ENCODE measurements at places on chromosomes 16 and 17.
A peak's percentile ranks its signal among the peaks of the same experiment; 100 is the strongest.

- no peaks in the 10 kb centered on the region for H3K36me3 ChIP-seq
- no peak overlapping the region for H3K27ac ChIP-seq
- no peak for DNase-seq
Measured at GRCh38 chr16:55499951-55500529, 8.8 kb upstream of the LPCAT2 start.

DNA sequence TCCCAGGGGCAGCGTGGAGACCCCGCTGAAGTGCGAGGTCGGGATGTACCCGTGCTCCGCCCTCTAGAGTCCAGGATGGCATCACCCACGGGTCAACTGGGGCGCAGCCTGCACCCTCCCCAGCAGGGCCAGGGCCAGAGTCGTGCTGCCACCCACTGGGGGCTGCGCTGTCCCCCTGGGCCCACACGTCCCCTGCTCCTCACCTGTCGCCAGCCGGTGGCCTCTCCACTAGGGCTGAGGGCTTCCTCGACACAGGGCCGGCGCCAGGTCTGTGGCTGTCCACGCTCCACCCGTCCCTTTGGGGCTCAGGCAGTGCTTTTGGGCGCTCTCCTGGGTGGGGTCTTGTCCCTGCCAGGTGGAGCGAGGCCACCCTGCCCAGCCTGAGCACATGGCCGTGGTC lies 11.6 kb upstream of the PRR35 start:
- H3K27me3 ChIP-seq, result no peaks in the 10 kb centered on the region
- no peak for DNase-seq
- no peak overlapping the region for H3K27ac ChIP-seq
- peaks cover 5% of the 10 kb centered on the region for H3K36me3 ChIP-seq

GRCh38 chr16:57271867-57272495 lies 12.5 kb downstream of the PLLP start:
- H3K4me1 ChIP-seq, result peaks cover 100% of the 10 kb centered on the region
- peaks cover 3% of the 10 kb centered on the region for H3K36me3 ChIP-seq
- no peaks in the 10 kb centered on the region for H3K27me3 ChIP-seq
- no peak for DNase-seq

DNA sequence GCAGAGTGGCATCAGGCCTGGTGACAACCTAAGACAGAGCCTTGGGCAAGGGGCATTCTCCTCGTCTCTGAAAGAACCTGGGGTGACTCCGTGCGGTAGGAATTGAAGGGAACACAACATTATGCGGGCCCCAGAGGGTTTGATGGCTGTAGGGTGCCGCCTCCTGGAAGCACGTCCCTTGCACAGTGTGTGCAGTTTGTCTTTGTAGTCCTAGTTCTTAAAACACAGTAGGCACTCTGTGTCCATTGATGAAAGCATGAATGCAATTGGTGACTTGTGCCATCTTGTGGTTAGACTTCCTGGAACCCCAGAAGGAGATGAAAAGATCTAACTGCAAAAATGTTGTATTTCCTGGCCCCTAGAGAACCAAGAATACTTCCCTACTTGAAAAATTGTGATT lies 279.8 kb downstream of the UTP18 start:
- no peaks in the 10 kb centered on the region for H3K27me3 ChIP-seq
- H3K4me1 ChIP-seq, result no peaks in the 10 kb centered on the region
- no peak overlapping the region for H3K27ac ChIP-seq
- peak; percentile 15 for DNase-seq
- H3K4me3 ChIP-seq, result no peak overlapping the region

GRCh38 chr16:65202461-65202860 lies 80.6 kb upstream of the CDH11 start:
- H3K4me1 ChIP-seq, result no peaks in the 10 kb centered on the region
- no peak for DNase-seq
- no peaks in the 10 kb centered on the region for H3K27me3 ChIP-seq
- no peaks in the 10 kb centered on the region for H3K36me3 ChIP-seq
- no peak overlapping the region for H3K27ac ChIP-seq

- peaks cover 1% of the 10 kb centered on the region for H3K27me3 ChIP-seq
- no peak for DNase-seq
- H3K27ac ChIP-seq, result no peak overlapping the region
- H3K4me1 ChIP-seq, result no peaks in the 10 kb centered on the region
Measured at GRCh38 chr17:39131616-39132015, 19.8 kb downstream of the PLXDC1 start.

DNA sequence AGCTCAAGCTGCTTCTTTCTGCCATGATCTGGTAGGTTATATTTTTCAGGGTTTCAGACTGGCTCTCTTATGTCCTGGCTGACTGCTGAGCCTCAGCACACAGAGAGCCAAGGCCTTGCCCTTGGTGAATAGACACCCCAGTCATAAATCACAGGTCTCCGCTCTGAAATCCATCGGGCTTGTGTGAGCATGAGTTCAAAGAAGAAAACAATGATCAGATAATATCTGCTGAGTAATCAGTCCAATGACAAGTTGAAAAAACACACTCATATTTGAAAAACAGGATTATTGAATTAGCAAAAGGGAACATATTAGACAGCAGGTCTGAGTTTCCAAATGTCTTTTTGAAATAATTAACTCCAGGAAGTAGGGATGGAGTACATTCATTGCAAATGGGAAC lies 51.1 kb upstream of the NDRG4 start:
- H3K27me3 ChIP-seq, result no peaks in the 10 kb centered on the region
- peak; percentile 74 for DNase-seq
- no peak overlapping the region for H3K27ac ChIP-seq

GRCh38 chr17:46173153-46173552 lies 20.1 kb downstream of the KANSL1 start:
- no peak overlapping the region for H3K4me3 ChIP-seq
- H3K36me3 ChIP-seq, result peaks cover 30% of the 10 kb centered on the region
- peaks cover 63% of the 10 kb centered on the region for H3K4me1 ChIP-seq
- no peaks in the 10 kb centered on the region for H3K27me3 ChIP-seq

DNA sequence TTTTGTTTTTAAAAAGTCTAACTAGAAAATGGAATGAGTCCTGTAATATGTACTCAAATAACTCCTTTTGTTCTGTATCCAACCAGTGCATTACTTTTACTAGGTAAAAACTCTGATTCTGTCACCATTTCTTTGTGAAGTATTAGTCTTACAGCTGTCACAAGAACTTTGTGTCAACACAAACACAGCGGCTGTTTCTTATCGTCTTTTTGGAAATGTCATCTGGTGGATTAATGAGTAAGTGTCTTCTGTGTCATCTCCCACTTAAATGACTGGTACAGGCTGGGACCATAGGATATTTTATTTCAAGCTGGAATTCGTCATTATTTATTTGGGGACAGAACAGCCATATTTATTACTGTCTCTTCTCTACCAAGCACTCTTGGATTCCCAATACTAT lies 19.1 kb upstream of the ALDH3A2 start:
- no peak overlapping the region for H3K4me3 ChIP-seq
- no peaks in the 10 kb centered on the region for H3K36me3 ChIP-seq
- peaks cover 44% of the 10 kb centered on the region for H3K4me1 ChIP-seq
- no peak for DNase-seq

DNA sequence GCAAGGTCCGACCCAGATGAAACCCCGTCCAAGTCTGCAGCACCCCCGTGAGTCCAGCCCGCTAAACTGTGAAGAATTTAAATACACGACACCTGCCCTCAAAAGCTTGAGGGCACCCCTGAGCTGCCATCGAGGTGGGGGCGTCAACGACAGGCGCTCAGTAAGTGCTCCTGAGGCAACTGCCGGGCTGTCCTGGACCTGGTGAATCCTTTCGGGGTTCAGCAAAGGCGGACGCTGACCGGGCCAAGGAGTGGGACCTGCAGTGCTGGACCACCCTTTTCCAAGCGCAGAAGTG lies 512 bp upstream of the ENDOV start:
- peak overlapping the region; percentile 99 for H3K4me3 ChIP-seq
- peaks cover 5% of the 10 kb centered on the region for H3K36me3 ChIP-seq
- no peaks in the 10 kb centered on the region for H3K27me3 ChIP-seq
- peak overlapping the region; percentile 89 for H3K27ac ChIP-seq
- peaks cover 41% of the 10 kb centered on the region for H3K4me1 ChIP-seq

- H3K4me3 ChIP-seq, result no peak overlapping the region
- H3K27me3 ChIP-seq, result peaks cover 66% of the 10 kb centered on the region
- DNase-seq, result no peak
- H3K27ac ChIP-seq, result no peak overlapping the region
Measured at GRCh38 chr17:77723909-77724875, 234.3 kb upstream of the TNRC6C start.

GRCh38 chr17:15782866-15783265 lies 50.8 kb downstream of the TBC1D26 start:
- no peaks in the 10 kb centered on the region for H3K36me3 ChIP-seq
- H3K4me1 ChIP-seq, result no peaks in the 10 kb centered on the region
- H3K4me3 ChIP-seq, result no peak overlapping the region
- H3K27me3 ChIP-seq, result no peaks in the 10 kb centered on the region

DNA sequence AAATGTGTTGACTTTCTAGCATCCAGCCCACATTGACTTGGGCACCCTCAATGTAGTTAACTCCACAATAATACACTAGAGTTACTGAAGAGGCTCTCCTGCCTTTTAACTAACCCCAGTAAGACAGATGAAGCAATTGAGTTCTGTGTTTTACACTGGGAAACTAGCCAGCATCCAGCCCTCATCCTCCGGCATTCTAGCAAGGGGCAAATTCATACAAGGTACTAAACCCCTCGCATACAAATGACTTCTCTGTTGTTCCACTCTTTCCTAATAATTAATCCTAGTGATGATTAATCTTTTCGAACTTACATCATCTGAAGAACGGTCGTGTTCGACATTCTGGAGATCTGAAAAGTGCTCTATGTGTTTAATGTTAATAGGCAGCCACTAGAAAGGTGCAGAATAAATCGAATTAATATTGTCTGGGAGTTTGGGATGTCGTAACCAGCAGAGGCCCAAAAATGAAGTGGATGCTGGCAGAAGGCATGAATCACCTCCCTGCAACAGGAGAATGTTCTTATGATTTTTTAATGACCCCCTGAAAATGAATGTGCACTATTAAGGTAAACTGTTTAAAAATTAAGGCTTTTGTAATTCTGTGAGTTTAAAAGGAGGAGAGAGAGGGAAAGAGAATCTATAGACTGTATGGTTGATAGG lies 249.4 kb downstream of the SNX29 start:
- no peaks in the 10 kb centered on the region for H3K36me3 ChIP-seq
- H3K27ac ChIP-seq, result no peak overlapping the region
- H3K27me3 ChIP-seq, result no peaks in the 10 kb centered on the region
- H3K4me3 ChIP-seq, result no peak overlapping the region

- no peaks in the 10 kb centered on the region for H3K4me1 ChIP-seq
- H3K27ac ChIP-seq, result no peak overlapping the region
- H3K36me3 ChIP-seq, result no peaks in the 10 kb centered on the region
- H3K4me3 ChIP-seq, result no peak overlapping the region
- H3K27me3 ChIP-seq, result peaks cover 8% of the 10 kb centered on the region
Measured at GRCh38 chr16:5509336-5509735, 411.7 kb upstream of the EEF2KMT start.

DNA sequence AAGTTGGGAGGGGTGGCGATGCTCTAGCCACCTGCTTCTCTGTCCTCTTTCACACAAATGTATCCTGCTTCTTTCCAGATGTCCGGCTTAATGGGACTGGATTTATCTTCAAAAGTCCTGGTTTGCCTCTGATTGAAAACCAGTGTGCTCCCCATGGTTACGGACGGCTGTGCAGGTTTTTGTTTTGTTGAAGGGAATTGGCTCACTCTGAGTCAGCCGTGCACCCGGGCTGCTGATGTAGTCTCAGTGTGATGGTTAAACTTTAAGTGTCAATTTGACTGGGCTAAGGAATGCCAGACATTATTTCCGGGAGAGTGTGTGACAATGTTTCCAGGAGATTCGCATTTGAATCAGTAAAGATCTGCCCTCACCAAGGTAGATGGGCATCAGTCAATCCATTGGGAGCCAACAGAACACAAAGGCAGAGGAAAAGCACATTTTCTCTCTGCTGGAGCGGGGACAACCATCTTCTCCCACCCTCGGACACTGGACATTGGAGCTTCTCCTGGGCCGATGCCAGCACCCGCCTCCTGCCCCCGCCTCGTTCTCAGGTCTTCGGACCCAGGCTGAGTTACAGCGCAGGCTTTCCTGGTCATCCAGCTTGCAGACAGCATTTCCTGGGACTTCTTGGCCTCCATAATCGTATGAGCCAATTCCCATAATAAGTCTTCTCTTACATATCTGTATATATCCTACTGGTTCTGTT lies 126.9 kb upstream of the TNRC6C start:
- peaks cover 4% of the 10 kb centered on the region for H3K27me3 ChIP-seq
- H3K4me1 ChIP-seq, result no peaks in the 10 kb centered on the region
- no peak for DNase-seq
- H3K36me3 ChIP-seq, result no peaks in the 10 kb centered on the region
- H3K4me3 ChIP-seq, result no peak overlapping the region

GRCh38 chr17:4738136-4739121 lies 1.2 kb upstream of the ZMYND15 start:
- H3K4me3 ChIP-seq, result peak overlapping the region; percentile 88
- no peaks in the 10 kb centered on the region for H3K36me3 ChIP-seq
- no peak overlapping the region for H3K27ac ChIP-seq
- DNase-seq, result no peak

- peaks cover 58% of the 10 kb centered on the region for H3K4me1 ChIP-seq
- H3K27ac ChIP-seq, result peak within 1 kb of the TSS; percentile 62
Measured at GRCh38 chr17:29589524-29590410, at the start of gene GIT1. TSS of gene GIT1 (minus strand) at chr17:29589648. CDS start at chr17:29589378, 270 bp downstream.

GRCh38 chr16:61812251-61812650 lies 224.0 kb downstream of the CDH8 start:
- H3K36me3 ChIP-seq, result no peaks in the 10 kb centered on the region
- H3K4me1 ChIP-seq, result no peaks in the 10 kb centered on the region
- no peak overlapping the region for H3K27ac ChIP-seq
- DNase-seq, result no peak
- no peaks in the 10 kb centered on the region for H3K27me3 ChIP-seq

- H3K27ac ChIP-seq, result peak overlapping the region; percentile 98
- H3K4me1 ChIP-seq, result peaks cover 82% of the 10 kb centered on the region
- H3K4me3 ChIP-seq, result peak overlapping the region; percentile 45
- DNase-seq, result peak; percentile 65
- H3K27me3 ChIP-seq, result no peaks in the 10 kb centered on the region
Measured at GRCh38 chr17:77287432-77288068, 146.8 kb downstream of the SEC14L1 start.

GRCh38 chr17:66357037-66357436 lies 54.6 kb downstream of the PRKCA start:
- H3K27ac ChIP-seq, result no peak overlapping the region
- no peaks in the 10 kb centered on the region for H3K27me3 ChIP-seq
- no peaks in the 10 kb centered on the region for H3K36me3 ChIP-seq
- no peak for DNase-seq

- no peak overlapping the region for H3K4me3 ChIP-seq
- no peak for DNase-seq
- no peaks in the 10 kb centered on the region for H3K36me3 ChIP-seq
- H3K27me3 ChIP-seq, result no peaks in the 10 kb centered on the region
Measured at GRCh38 chr17:72011561-72011960, 109.3 kb upstream of the SOX9 start.

GRCh38 chr17:38561416-38562214 lies 44.1 kb downstream of the SRCIN1 start:
- no peak overlapping the region for H3K27ac ChIP-seq
- H3K4me3 ChIP-seq, result no peak overlapping the region
- no peak for DNase-seq
- no peaks in the 10 kb centered on the region for H3K36me3 ChIP-seq
- peaks cover 39% of the 10 kb centered on the region for H3K4me1 ChIP-seq

DNA sequence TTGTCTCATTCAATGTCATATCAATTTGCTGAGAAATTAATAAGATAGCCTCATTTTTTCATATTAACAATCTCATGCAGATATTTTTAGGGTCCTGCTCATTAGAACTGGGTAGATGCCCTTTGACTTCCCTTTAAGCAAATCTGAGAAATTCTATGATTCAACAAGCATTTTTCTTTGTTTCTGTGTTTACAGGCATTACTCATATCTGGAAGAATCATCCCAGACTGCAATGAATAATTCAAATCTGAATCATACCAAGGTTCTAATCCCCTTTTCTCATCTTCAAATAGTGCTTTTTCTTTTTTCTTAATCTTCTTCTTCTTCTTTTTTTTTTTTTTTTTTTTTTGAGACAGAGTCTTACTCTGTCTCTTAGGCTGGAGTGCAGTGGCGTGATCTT lies 69.2 kb upstream of the KIFC3 start:
- no peak overlapping the region for H3K4me3 ChIP-seq
- no peak for DNase-seq
- H3K36me3 ChIP-seq, result no peaks in the 10 kb centered on the region
- H3K4me1 ChIP-seq, result peaks cover 24% of the 10 kb centered on the region
- H3K27ac ChIP-seq, result no peak overlapping the region

Data from HepG2 (cell line).